ENCODE measurements at places on chromosomes 1 and 21. TPM values are rescaled to one million over a fixed set of nuclear protein-coding genes. Genes with fewer than 3 reads are reported as not detected.

Gene INSRR
- total RNA-seq: 0.08 TPM

Gene TINAGL1
- total RNA-seq: not detected

Gene PWP2
- total RNA-seq: 19.0 TPM

Gene AK5
- total RNA-seq: 5.3 TPM

Gene DENND2D
- total RNA-seq: 326 TPM

Gene DISP3
- total RNA-seq: 2.8 TPM

Gene LCE3A
- not detected for total RNA-seq

Gene CRYZ
- 13.5 TPM for total RNA-seq

Gene PCBP3
- 3.8 TPM for total RNA-seq

Gene NEGR1
- total RNA-seq: not detected

Gene KRTAP11-1
- total RNA-seq: not detected

Gene ACTN2
- not detected for total RNA-seq

Gene SH2D5
- total RNA-seq: not detected

Gene CYP4A22
- not detected for total RNA-seq

Gene KRTAP12-1
- total RNA-seq: not detected

Gene MTARC1
- total RNA-seq: not detected

Gene GBP4
- total RNA-seq: 81.1 TPM

Gene DTL
- total RNA-seq: 44.8 TPM

Gene KLHDC7A
- not detected for total RNA-seq

Gene OR2T33
- total RNA-seq: not detected

Gene GSTM5
- total RNA-seq: not detected

Gene STUM
- total RNA-seq: not detected

Gene CCDC27
- total RNA-seq: not detected

Gene DNAJC6
- total RNA-seq: 1.3 TPM

Gene CD1E
- total RNA-seq: not detected

Gene CYP4Z1
- total RNA-seq: not detected

Gene OR2AK2
- total RNA-seq: not detected

Gene MASP2
- not detected for total RNA-seq

Gene TMEM63A
- total RNA-seq: 250 TPM

Gene SEMA4A
- total RNA-seq: 2.2 TPM

Gene GPR161
- total RNA-seq: 0.05 TPM

Gene LIN28A
- total RNA-seq: not detected

Gene C8B
- not detected for total RNA-seq

Gene MED8
- 28.6 TPM for total RNA-seq

Gene FYB2
- total RNA-seq: not detected

Gene GPR52
- 1.3 TPM for total RNA-seq

Gene MYCL
- total RNA-seq: 0.29 TPM

Gene TDRD5
- total RNA-seq: not detected

Gene S100A5
- 4.6 TPM for total RNA-seq

Gene BEST4
- total RNA-seq: 0.65 TPM

Gene GRHL3
- total RNA-seq: not detected

Gene ETV3L
- not detected for total RNA-seq

Gene DNASE2B
- total RNA-seq: not detected

Gene OR2W3
- not detected for total RNA-seq

Gene CLCA1
- total RNA-seq: not detected

Gene CYYR1
- total RNA-seq: not detected

Gene RBM11
- 0.43 TPM for total RNA-seq

Gene TMEM269
- 0.26 TPM for total RNA-seq

Gene GNAT2
- total RNA-seq: not detected

Gene AMY1C
- not detected for total RNA-seq

Gene PLA2G2F
- total RNA-seq: not detected

Gene PTPRF
- total RNA-seq: 1.3 TPM

Gene GABRD
- 0.28 TPM for total RNA-seq

Gene PDC
- total RNA-seq: not detected

Gene SLC22A15
- total RNA-seq: 0.58 TPM

Gene SPRR4
- total RNA-seq: not detected

Gene GOLT1A
- not detected for total RNA-seq

Gene FMN2
- not detected for total RNA-seq

Gene PAQR7
- total RNA-seq: 2.1 TPM

Gene FMO5
- 0.55 TPM for total RNA-seq
